ENCODE measurements at places on chromosomes 7 and 10. TPM values are rescaled to one million over a fixed set of nuclear protein-coding genes. Genes with fewer than 3 reads are reported as not detected.

The LFNG gene
- 20.0 TPM for total RNA-seq

The ADRA2A gene
- 4.3 TPM for total RNA-seq

DNA sequence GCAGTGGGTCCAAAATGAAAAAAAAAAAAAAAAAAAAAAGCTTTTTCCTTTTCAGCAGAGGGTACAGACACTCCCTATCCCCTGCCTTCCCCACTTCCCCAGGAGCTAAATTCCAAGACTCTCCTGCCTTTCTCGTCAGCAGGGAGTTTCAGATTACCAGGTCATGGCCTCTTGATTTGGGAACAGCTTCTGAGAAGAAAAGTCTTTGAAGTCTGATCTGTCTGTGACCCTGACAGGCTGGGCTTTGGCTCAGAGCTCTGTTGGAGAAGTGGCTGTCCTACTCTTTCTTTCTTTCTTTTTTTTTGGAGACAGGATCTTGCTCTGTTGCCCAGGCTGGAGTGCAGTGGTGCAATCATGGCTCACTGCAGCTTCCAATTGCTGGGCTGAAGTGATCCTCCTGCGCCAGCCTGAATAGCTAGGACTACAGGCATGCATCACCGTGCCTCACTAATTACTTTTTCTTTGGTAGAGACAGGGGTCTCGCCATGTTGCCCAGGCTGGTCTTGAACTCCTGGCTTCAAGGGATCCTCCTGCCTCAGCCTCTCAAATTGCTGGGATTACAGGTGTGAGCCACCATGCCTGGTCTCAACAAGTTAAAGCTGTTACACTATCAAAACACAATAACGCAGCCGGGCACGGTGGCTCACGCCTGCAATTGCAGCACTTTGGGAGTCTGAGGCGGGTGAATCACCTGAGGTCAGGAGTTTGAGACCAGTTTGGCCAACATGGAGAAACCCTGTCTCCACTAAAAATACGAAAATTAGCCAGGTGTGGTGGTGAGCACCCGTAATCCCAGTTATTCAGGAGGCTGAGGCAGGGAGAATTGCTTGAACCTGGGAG lies 59.9 kb downstream of the COL26A1 start:
- no peak for DNase-seq

DNA sequence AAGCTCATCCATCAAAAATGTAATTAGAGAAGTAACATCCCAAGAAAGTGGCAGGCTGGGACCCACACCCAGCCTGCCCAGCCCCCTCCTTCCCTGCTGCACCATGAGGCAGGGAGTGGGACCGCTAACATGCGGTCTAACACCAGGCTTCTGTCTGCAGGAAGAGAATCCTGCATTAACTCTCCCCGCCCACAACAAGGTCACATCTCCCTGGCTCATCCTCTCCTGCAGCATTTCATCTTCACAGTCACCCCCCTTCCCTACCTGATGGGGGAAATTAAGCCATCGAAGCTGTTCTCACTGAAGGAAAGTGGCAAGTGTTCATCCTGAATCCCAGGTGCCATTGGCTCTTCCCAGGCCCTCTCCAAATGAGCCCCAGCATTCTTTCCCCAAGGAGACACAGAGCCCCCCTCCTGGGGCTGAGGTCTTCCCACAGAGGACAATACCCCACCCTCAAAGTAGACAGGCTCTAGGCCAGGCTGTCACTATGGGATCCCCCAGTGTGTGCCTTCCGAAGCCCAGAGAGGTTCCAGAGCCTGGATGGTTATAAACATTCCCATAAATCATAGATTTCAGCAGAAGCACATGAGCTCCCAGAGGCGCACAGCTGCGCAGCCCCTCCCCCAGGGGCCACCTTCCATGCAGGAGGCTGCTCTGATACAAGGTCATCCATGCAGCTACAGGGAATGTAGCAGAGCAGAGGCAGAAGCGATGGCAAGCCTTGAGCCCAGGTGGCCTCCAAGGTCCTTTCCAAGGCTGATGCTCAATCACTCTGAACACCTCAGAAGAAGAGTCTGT lies 148.0 kb downstream of the OAT start:
- DNase-seq: no peak

DNA sequence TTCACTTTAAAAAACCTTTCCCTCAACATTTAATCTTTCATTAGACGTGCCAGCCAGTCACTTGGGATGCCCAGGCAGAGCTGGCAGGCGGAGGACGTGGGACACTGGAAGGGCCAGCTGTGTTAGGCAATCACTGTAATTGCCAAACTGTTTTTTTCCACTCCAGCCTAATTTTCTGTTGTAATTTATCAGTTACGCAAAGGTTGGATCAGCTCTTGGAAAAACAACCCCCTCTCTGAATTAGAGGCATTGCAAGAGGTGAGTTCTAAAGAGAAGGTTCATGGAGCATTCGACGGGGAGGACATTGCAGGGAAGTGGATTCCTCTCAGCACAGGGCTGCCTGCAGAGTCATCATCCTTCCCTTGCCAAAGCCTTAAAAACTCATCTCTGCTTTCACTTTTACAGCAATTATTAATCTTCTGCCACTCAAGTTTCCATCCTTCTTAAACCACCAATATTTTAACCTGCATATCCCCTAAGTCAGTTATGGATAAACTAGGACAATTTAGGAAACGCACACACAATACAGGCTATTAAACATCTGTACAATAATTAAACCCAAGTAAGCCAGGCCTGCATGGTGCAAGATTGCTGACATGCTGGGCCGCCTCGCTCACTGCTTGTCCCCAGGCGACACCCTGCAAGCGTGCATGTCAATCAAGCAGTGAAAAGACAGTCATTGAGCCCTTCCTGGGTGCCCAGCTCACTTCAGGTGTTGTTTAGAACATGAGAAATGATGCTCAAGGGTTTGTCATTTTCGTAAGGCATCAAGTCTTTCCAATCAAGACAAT lies 272.3 kb upstream of the RNF32 start:
- no peak for DNase-seq

GRCh38 chr7:114242992-114243507 lies 171.6 kb upstream of the FOXP2 start:
- no peak for DNase-seq

DNA sequence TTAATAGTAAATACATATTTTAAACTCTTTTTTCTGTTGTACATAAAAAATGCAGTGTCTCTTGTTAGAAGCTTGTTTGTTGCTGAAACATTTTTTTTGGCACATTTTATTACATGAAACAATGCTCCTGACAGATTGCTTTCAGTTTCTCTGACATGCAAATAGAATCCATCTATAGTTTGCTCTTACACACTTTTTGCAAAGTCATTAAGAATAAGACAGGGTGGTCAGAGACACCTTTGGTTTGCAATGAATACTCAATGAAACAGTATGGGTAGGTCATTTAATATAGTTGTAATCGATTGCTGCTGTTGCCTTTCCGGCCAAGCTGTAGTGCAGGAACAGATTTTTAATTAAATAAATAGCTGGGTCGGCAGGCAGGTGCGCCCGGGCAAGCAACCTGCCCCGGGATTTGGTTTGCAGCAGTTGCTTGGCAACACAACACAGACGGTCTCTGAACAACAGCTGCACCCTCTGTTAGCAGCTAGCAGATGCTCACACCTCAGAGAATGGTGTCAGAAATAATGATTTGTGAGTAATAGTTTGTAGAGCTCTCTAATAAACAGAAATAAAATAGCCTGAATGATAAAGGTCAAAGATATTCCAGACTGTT lies 115.7 kb upstream of the CACNA2D1 start:
- DNase-seq: peak; percentile 67

DNA sequence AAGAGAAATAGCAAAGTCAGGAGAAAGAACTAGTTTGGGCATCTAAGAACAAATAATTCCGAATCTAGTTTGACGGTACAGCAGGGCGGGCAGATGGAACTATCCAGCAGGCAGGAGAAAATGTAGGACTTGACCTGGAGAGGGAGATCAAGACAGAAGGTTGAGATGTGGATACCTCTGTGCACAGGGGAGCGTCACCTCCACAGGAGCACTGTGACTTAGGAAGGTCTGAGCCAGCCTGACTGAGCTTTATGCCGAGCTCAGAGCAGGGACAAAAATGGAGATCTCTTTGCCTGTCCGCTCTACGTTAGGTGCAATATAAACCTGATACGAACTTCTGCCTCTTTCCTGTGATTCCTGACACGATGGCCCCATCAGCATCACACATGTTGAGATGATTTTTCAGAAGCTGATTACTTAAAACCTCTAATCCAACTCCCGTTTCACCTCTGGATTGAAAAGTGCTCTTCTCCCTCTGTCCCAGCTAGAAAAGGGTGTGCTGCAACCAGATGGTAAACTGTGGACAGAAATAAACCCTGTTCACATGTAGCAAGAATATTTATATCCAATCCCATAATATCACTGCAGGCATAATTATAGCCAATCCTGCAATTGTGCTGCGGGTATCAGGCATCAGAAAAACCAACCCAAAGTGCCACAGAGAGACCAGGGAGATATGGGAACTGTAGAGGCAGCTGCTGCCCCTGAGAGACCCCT lies 13.6 kb upstream of the SORBS1 start:
- DNase-seq: no peak

DNA sequence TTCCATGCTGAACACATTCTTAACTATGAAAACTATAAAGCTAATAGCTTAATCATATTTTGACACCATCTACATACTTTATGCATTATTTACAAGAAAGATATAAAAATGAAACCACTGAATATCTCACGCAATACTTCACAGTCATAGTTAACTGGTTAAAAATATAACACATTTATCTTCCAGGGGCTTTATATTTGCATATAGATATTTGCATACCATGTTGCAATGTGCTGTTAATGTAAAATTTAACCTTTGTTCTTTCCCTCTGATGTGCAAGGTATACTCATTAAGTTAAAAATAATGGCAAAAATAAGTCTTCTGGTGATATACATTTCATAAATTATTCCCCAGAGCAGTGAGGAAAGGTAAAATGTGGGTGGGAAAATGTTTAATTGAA lies 76.9 kb upstream of the MGMT start:
- no peak for DNase-seq

DNA sequence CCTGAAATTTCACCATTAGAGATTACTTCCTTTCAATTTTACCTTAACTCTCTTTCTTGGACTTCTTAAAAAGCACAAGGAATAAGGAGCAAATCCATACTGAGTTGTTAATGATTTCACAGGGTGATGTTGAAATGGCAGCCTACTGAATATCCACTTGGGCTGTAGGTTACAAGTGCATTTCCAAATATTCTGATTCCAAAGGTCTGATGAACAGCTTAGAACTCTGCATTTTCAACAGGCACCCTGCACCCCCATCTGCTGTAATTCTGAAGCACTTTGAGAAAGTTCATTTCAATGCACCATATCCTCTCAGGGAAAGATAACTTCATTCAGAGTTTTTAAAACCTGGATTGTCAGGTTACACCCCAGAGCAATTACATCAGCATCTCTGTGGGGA lies 368.4 kb downstream of the KCNMA1 start:
- no peak for DNase-seq
